COR-L47 (cell line): ENCODE measurements at places on chromosomes 16 and 17.

- no peak for DNase-seq
These were observed 83.8 kb downstream of the VPS53 start for GRCh38 chr17:630801-631200.

DNA sequence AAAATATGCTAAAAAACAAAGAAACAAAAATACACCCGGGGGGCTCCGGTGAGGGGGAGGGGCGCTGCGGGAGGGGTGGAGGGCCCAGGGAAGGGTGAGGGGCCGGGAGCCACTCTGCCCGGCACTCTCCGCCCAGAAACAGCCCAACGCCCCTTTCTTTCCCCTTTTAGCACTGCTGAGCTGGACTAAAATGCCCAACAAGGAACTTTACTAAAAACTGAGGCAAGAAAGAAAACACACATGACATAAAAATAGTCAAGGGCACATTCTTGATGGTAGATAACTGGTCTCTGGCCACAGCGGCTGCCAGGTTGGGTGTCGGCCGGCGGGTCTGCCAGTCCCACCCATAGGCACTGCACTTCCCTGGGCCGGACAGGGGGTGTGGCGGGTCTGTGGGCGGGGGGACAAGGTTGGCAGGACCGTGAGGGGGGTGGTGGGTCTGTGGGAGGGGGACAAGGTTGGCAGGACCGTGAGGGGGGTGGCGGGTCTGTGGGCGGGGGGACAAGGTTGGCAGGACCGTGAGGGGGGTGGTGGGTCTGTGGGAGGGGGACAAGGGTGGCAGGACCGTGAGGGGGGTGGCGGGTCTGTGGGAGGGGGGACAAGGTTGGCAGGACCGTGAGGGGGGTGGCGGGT, 20.9 kb downstream of the METRNL start:
- DNase-seq: no peak

GRCh38 chr16:88504489-88505404, 51.7 kb downstream of the ZFPM1 start:
- DNase-seq: peak; percentile 86

DNA sequence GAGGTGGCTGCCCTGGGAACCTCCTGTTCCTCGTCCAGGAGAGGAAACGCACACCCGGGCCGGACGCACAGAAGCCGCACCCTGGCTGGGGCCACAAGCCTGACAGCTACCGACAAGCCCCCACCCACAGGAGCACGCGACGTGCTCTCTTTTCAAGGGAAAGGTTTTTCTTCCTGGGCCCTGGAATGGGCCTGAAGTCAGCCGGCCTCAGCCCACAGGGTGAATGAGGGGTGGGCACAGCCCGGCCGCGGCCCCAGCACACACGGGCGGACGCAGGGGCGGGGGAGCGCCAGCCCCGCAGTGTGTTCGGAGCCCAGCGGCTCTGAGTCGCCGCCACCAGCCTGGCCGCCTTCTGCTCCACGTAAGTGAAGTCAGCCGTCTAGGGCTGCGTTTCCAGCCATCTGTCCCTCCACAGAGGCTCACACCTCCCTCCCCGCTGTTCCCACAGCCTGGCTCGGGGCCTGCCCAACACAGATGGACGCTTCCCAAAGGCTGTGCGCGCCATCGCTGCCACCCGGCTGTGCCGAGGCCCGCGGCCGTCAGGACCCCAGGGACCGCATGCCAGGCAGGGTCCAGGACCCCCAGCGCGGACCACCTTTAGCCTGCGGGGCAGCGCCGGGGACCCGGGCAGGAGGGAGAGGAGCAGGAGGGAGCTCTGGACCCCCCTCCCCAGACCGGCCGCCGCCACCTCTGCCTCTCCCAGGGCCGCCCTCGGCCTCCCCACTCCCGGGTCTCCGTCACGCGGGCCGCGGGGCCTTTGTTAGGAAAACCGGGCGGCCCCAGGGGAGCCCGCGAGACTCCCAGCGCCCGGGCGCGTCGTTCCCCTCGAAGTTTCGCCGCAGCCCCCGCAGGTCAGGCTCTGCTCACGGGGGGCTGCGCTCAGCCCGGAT, 36.8 kb downstream of the CBFA2T3 start:
- no peak for DNase-seq

DNA sequence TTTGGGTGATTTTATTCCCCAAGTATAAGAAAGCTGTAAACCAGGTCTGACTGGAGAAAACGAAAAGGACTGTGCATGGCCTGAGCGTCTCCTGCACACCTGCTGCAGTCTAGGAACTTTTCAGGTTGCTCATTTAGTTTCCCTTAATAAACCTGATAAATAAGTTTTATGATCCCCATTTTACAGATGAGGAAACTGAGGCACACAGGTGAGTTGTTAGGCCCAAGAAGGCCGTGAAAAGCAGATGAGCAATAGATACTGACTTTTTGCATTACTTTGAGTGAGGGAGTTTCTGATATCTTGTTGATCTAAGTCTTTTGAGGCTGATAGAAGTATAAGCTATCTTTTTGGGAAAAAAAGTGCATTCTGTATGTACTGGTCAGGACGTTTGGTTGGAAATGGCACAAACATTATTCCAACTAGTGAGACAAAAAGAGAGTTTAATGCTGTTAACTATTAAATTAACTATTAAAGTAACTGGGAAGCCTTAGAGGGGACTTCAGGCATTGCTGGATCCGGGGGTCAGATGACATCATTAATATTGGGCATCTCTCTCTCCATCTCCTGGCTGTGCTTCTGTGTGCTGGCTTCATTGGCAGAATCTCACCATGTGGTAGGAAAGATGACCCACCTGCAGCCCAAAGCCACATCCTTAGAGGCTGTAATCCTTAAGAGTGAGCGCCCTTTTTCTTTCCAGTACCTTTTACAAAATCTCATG, 163.4 kb downstream of the CMIP start:
- no peak for DNase-seq
